ENCODE measurements at places on chromosomes 4 and X.

DNA sequence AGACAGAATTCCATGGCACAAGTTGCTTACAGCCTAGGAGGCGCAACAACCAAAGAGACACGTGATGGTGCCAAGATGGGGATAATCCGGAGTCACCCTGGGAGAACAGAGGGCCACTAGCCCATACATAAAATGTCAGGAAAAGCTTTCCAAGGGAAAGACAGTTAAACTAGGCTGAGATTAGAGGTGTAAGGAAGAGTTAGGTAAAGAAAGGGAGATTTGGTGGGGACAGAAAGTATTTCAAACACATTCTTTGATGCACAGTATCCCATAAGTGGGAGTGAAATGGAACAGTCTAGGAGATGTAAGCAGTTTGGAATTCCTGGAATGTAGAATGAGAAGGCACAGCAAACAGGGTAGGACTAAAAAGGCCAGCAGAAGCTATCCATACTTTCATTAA lies 860.9 kb upstream of the LCORL start:
- DNase-seq = peak; percentile 72

- DNase-seq = no peak
Observed at GRCh38 chrX:1124531-1124930, 87.9 kb downstream of the CRLF2 start.

DNA sequence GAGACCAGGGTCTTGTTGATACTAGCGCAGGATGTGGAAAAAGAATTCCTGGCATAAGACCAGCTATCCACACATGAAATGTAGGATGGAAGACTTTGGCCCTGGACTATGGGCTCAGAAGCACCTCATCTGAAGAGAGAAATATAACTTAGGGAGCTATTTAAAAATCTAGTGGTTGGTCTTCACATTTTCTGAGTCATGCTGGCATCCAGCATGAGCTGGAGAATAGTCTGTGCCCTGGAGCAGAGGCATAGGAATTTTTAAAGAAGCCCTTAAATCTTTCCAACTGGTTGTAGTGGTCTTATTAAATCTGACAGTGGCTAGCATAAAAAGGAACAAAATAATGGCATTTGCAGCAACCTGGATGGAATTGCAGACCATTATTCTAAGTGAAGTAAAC lies 86.3 kb downstream of the SMARCA5 start:
- no peak for DNase-seq

GRCh38 chr4:40190880-40191815 lies 5.7 kb upstream of the RHOH start:
- no peak for DNase-seq

DNA sequence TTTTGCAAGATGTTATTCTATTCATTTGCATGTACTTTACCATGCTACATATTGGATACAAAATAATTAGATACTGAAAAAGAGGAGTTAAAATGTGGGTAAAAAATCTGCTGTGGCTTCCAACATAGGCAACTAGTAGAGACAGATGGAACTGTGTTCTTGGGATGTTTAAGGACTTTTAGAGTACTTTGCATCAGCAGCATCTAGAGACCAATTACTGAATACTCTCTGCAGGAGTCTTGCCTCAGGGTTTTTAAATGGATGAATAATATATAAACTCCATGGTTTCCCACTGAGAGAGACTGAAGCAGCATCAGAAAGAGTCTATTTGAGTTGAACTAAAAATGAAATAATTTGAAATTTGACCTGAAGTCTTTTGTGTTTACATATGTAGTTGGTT lies 676.7 kb downstream of the GALNTL6 start:
- no peak for DNase-seq

DNA sequence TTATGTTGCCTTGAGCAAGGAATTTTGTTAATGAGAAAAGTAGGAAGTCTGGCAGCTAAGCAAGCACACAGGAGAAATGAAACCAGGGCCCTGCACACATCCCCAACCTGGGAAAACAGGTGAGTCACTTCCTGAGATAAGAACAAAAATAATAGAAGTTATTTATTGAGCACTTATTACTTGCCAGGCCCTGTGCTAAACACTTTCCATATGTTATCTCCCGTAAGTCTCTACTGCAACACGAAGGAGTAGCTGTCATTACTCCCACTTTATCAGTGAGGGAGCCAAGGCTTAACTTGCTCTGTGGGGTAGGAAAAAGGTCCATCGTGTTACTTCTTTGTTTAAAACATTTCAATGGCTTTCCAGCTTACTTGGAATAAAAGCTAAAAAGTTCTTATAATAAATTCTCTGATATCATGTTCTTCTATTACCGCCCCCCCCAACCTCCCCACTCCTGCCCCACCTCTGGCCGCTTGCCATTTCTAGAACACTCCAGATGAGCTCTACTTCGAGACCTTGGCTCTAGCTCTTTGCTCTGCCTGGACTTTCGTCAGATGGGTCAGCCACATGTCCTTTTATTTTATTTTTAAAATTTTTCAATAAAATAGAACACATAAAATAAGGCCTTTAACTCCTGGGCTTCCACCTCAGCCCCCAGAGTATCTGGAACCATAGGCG lies 36.3 kb upstream of the PLAC8 start:
- DNase-seq = no peak
